ENCODE measurements at places on chromosomes 16 and 17.

- no peak for DNase-seq
Measured at GRCh38 chr17:7569571-7569970, 7.9 kb downstream of the SENP3 start.

DNA sequence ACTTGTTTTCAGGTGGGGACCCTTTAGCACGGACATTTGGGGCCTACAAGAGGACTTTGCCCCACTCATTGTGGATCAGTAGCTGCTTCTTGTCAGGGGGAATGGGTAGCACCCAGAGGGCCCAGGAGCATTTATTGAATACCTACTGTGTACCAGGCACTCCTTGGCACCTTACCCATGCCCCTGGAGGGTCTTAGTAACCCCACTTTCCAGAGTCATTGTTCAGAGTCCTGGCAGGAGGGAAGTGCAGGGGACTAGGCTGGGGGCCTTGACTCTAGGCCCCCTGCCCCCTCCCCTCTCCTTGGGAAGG lies 21.0 kb upstream of the CIBAR2 start:
- DNase-seq, result no peak

DNA sequence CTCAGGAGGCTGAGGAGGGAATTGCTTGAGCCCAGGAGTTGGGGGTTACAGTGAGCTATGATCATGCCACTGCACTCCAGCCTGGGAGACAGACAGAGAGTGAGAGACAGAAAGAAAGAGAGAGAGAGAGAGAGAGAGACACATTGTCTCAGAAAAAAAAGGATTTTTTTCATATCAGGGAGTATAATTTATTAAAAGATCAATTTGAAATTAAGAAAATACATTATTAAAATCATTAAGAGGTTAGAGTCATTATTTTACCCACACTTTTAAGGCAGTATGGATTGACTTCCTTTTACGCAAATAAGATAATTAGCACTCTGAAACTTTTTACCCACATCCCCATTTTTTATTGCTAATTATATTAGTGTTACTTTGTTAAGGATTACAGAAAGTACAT lies 804.3 kb downstream of the CDH11 start:
- no peak for DNase-seq

DNA sequence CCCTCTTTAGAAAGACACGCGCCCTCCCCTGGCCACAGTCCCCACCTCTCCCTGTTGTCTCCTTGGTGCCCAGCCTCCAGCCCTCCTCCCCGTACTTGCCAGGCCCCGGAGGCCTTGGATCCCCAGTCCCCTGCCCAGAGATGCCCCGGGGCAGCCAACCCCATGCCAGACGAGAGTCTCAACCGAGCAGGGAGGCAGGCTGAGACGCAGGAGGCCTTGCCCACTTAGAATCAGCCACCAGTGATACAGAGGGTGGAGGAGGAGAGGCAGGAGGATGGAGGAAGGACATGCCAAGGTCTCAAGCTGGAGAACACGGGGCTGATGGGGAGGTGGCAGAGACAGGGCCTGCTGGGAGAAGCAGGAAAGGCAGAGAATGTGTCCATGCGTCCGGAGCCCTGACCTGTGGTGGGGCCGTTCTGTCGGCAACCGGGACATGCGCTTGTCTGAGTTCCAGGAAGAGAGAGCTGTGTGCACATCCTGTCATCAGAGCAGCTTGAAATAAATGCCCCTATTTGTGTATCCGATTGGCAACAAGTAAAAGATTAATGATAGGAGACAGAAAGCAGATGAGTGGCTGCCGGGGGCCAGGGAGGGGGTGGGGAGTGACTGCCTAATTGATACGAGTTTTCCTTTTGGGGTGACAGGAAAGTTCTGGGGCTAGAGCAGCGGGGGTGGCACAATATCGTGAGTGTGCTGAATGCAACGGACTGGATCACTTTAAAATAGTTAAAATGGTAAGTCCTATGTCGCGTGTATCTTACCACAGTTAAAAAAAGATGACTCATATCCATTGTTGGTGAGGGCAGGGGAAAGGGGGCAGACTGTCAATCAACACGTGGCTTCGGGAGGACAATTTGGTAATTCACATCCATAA lies 44.7 kb upstream of the MEAK7 start:
- DNase-seq, result no peak

GRCh38 chr17:41962768-41963434 lies 3.7 kb upstream of the CNP start:
- DNase-seq, result peak; percentile 28

GRCh38 chr16:27232061-27232900 lies 29.0 kb downstream of the KDM8 start:
- no peak for DNase-seq

- no peak for DNase-seq
Measured at GRCh38 chr16:86134802-86135461, 236.0 kb downstream of the IRF8 start.

DNA sequence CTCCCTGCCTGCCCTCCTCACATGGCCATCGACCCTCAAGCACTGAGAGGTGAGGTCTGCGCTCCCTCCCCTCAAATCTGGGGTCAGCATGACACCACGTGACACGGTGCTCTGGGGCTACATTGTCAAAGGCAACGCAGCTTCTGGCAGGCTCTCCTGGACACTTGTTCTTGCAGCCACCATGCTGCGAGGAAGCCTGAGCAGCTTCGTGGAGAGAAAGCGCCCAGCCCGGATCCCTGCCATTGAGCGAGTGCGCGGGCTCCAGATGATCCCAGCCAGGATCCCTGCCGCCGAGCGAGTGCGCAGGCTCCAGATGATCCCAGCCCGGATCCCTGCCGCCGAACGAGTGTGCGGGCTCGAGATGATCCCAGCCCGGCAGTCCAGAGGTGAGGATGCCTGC lies 70.9 kb upstream of the METRNL start:
- no peak for DNase-seq

GRCh38 chr17:54967621-54968261 lies 713 bp downstream of the COX11 start:
- DNase-seq, result no peak

GRCh38 chr17:14792746-14793145 lies 472.4 kb downstream of the PMP22 start:
- DNase-seq, result no peak

DNA sequence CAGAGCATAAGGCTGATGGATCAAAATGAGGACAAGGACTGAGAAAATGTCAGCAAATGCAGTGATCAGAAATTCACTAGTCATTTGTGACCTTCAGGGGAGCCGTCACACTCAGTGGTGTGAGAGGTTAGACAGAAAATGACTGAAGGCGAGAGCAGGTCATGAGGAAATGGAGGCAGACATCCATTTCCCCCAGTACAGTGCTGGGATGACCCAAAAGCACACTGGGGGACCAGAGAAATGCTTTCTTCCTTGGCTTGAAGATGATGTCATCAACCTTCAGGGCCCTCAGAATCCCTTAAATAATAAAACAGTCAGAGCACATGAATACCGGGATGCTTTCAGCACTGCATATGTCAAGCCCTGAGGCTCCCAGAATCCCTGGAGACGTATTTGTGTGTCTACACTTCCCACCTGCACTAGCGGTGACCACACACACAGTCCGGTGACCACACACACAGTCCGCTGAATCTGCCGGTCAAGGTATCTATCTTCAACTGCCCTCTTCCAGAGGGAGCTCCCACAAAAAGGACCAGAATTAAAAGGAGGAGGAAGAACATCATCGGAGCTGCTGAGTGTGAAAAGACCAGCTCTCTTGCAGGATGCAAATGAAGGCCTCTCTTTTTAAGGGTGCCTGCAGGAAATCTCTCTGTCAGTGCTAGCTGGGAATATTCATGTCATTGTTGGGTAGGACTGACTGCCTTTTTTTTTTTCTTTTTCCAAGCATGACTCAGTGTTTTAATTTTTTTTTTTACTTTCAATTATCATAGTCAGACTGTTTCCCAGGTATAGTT lies 8.2 kb downstream of the UBE2O start:
- DNase-seq, result peak; percentile 32

DNA sequence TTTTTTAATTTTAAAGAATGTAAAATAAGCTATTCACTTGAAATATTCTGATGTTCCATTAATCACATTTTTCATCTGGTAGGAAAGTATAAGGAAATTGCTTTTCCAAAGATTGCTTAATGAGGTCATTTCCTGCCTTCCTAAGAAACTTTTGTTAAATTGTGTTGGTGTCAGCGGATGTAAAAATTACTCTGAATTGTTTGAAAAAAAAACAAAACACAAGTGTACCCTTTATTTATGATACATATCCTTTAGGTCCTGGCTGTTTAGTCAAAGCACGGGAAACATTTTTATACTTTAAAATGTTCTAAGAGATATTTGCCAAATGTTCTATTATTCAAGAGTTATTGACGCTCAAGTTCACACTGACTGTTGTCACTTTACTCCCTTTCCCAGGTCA lies 1357.4 kb upstream of the GOT2 start:
- no peak for DNase-seq

DNA sequence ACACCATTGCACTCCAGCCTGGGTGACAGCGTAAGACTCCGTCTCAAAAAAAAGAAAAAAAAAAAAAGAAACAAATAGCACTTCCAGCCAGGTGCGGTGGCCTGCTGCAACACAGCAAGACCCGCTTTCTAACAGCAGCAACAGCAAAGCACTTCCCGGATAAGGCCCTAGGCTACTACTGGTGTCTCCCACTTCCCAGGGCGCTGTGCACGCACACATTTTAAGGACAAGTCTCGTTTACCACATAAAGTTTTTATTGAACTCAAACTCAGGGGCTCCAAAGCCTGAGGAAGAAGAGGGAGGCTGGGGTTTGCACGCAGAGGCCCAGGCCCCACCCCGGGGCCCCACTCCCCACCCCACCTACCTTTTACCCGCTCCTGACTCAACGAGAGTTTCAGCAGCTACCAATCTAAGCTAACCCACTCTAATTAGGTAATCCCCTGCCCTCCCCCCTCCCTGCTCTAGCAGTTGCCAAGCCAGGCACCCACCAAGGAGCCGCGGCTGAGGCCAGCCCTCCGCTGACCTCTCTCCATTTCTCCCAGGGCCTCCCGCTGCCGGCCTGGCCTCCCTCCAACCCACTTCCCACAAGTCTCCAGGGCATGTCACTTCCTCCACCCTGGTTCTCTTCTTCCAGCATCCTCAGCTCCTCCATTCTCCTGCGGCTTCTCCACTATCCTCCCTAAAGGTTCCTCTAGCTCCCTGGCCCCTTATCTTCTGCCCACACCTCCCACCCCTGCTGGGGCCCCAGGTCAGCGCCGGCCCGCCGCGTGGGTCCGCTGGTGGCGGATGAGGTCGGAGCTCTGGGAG lies 2.4 kb downstream of the ZNF768 start:
- no peak for DNase-seq

DNA sequence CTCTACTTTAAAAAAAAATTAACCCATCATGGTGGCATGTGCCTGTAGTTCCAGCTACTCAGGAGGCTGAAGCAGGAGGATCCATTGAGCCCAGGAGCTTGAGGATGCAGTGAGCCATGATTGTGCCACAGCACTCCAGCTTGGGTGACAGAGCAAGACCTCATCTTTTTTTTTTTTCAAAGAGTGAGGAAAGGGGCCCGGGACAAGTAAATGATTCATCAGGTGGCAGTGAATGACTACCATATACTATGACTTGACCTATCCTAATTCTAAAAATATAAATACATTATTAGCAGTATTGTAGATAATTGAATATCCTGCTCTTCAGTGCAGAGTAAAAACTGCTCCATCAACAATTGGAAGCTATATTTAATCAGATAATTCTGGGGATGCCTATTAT lies 55.3 kb downstream of the CLUH start:
- no peak for DNase-seq

- DNase-seq, result no peak
Measured at GRCh38 chr17:65261682-65262636, 124.8 kb downstream of the RGS9 start.

DNA sequence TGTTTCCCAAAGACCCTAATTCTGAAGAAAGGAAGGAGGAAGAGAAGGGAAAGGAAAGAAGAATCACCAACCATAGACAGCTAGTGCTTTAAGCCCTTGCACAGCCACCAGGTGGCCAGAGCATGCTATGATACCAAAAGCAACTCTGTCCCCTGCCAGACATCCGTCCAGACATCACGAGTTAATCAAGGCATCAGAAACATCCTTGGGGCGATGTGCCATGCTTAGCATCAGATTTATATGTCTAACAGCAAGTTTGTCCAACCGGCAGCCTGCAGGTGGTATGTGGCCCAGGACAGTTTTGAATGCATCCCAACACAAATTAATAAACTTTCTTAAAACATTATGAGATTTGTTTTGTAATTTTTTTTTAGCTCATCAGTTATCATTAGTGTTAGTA lies 2.9 kb upstream of the CRYBA1 start:
- DNase-seq, result no peak

DNA sequence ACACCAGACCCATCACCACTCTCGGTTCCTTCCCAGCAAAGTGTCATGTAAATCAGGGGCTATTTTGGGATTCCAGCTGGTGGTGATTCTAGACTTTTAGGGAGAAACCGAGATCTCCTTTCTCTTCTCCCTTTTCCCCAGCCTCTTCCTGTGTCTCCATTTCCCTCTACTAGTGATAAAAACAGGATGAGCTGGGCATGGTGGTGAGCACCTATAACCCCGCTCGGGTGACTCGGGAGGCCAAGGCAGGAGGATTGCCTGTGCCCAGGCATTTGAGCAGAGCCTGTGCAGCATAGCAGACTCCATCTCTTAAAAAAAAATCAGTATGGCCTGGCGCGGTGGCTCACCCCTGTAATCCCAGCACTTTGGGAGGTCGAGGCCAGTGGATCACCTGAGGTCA lies 6.1 kb downstream of the TBX21 start:
- no peak for DNase-seq

DNA sequence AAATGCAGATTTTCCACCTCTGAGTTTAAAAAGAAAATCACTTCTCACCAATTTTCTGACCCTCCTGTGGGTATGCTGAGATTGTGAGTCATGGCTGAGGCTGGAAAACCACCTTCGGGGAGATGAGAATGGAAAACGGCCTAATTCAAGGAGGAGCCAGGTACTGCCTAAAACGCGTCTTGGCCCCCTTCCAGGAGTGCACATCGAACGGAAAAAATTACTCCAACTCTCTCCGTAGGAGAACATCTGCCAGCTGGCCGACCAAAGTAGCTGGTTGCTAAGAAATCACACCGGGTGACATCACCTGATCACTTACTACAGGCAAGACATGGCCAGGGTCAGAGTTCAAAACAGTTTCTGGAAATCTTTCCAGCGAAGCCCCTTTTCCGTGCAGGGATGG lies 107.6 kb downstream of the ZNF423 start:
- DNase-seq, result peak; percentile 30

DNA sequence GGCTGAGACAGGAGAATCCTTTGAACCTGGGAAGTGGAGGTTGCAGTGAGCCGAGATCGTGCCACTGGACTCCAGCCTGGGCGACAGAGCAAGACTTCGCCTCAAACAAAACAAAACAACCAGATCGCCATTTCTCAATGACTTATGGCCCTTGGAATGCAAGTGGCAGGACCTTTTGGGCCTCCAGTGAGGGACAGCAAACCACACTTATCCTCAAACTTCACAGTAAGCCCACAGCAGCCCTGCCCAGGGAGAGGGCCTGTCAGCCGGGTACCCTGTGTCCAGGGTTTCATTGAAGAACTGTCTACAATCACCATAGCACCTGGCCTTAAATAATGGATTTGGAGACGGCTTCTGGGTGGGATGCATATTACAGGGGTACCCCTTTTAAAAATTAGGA lies 11.7 kb downstream of the TRAF4 start:
- no peak for DNase-seq

Measured in T1000 (cell line).